ENCODE measurements at places on chromosomes 1 and 21.

DNA sequence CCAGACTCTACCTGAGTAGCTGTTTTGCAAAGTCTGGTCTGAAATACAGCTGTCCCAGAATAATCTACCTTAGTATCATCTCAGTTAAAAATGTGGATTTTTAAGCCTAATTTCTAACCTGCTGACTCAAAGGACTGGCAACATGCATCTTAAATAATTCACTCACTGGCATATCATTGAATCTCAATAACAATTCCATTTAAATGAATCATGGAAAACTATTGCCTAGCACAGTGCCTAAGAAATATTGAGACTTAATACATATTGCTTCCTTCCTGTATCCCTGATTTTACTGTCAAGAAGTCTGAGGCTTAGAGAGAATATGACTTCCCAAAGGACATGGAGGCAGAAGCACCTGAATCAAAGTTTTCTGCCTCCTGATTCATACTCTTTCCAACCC, 3.1 kb downstream of the CCDC190 start:
- no peak for DNase-seq

GRCh38 chr1:99227056-99227897, 37.0 kb upstream of the PLPPR4 start:
- no peak for DNase-seq

- DNase-seq: no peak
Measured at GRCh38 chr21:44010429-44010828, 1.7 kb upstream of the TRAPPC10 start.

GRCh38 chr1:70284366-70284765, 63.2 kb downstream of the SRSF11 start:
- DNase-seq: no peak

DNA sequence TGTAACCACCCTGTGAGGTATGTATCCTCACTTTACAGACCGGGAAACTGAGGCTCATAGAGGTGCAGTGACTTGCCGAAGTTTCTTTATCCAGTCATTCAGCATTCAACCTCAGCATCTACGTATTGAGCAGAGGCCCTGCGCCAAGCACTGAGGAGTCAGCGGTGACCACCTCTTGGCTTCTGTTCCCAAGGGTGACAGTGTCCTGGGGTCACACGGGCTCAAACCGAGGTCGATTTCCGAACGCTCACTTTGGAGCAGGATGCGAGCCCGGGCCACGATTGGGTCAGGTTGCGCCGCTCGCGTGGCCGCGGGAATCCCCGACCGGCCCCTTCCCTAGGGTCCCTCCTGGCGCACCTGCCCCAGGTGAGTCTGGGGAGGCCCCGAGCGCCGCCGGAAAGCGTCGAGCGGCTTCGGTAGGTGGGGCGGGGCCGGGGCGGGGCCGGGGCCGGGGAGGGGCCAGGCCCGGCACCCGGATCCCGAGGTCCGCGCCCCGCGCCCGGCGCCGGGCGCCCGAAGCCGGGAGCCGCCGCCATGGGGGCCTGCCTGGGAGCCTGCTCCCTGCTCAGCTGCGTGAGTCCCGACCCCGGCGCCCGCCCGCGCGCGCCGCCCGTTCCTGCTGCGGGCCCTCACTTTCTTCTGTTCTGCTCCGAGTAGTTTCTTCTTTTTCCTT, at the start of gene SERINC2:
SERINC2 (plus strand) TSS at position 482 of the 673 bp plus-strand sequence; CDS start at position 535, 53 bp downstream.
- no peak for DNase-seq

DNA sequence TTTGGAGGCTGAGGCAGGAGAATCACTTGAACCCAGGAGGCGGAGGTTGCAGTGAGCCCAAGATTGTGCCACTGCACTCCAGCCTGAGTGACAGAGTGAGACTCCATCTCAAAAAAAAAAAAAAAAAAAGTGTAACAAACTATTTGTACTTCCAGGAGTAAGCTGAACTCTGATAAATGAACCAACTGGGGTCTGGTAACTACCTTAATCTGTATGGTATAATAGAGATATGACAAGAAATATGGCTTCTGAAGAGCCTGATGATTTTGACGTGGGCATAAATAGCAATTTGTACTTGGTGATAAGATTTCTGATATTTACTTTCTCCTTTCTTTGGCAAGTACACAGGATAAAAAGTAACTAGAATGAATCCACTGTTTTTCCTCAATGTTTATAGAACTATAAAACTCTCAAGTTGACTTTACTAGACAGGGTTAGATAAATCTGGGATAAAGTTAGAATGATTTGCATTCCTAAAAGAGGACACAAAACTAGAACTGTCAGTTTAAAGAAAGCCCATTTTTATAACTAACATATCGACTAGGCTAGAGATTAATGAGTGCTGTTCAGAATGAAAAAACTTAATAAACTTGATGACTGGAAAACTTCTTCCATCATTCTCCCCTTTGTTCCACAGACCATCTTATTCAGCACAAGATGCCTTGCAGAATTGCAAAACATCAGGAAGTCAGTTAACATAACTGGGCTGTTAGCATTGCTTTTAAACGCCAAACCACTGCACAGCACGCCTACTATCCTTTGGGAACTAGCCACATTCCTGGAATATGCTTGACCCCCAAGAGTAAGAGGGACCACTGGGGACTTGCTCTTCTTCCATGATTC, 51.5 kb upstream of the EDARADD start:
- DNase-seq: no peak

GRCh38 chr1:220839474-220839873, 39.8 kb upstream of the HLX start:
- no peak for DNase-seq

DNA sequence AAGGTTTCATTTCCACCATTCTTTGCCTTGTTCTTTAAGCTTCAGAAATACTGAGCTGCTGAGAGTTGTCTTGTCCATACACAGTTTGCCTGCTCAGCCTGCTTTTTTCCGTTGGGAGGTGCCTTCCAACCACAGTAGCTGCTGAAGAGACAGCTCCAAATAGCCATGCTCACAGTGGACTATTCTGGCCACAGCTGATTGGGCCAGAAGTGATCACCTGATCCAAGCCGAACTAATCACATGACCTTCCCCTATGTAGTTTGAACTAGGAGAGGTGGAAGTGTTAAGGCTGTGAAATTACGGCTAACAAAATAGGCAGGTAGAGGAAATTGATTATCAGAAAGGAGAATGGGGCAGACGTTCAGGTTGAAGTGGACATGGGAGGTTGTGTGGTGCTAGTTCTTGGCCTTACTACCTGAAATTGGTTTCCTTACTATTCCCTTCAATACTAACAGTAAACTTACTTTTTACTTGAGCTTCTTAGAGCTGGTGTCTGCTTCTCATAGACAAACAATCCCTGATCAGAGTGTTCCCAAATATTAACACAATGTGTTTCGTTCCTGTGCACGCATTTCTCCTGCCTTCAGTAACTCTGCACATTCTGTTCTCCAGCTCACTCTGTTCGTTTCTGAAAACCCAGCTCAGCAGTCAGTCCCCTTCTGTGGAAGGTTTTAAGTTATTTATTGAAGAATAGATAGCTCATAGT, 136.1 kb downstream of the RWDD3 start:
- DNase-seq: no peak

GRCh38 chr1:18719786-18720451, 89.3 kb downstream of the PAX7 start:
- DNase-seq: no peak

DNA sequence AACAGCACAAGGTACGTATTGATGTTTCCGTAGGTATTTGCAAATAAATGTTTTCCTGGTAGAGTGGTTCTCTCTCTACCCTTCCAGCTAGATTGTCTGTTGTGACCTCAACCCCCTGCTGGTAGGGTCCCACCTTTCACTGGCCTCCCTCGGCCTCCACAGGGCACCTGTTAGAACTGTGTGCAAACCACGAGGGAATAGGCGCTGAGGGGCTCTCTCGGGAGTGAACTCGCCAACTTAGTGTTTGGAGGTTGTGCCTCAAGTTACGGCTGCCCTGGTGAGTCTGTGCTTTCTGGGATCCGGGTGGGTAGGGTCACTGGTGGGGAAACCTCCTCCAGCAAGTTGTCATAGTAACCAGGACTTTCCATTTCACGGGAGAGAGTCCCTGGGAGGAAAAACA, 204.7 kb upstream of the EDN2 start:
- DNase-seq: no peak

DNA sequence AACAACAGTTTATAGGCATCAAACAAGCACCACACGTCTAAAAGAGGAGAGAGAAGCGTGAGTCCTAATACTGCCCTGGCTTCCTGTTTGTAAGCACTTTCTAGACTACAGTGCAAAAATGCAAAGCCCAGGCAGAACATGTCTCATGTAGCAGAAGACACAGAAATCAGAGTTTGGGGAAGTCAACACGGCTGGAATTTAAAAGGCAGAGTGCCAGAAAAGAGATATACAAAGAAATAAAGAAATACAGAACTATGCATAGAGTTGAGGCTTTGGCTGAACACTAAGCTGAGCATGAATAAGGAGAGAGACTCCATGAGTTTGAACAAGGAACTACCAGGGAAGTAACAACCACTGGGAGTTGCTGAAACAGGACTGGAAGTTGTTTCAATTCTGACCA, 566.6 kb upstream of the NR5A2 start:
- DNase-seq: no peak

DNA sequence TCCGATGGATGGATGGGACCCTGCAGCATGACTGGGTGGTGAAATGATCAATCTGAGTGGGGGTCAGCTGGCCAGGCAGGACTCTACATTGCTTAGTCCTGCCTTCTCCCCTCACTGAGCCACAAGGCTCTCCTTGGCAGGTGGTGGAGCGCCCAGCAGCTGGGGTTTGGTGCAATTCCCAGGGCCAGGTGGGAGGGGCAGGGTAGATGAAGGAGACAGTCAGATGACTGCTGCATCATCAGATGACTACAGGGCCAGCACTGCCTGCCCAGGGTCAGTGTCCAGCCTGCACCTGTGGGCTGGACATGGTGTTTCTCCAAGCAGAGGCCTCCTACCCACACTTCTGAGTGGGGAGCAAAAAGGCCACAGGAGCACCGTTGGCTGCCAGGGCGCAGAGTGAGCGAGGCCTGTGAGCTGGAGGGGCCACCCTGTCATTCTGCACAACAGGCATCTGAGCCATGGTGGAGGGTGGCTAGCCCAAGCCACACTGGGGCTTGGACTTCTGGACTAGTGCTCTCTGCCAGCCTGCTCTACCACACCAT, 103.9 kb upstream of the EDN2 start:
- no peak for DNase-seq

GRCh38 chr1:206591226-206591625, 21.0 kb downstream of the EIF2D start:
- no peak for DNase-seq

DNA sequence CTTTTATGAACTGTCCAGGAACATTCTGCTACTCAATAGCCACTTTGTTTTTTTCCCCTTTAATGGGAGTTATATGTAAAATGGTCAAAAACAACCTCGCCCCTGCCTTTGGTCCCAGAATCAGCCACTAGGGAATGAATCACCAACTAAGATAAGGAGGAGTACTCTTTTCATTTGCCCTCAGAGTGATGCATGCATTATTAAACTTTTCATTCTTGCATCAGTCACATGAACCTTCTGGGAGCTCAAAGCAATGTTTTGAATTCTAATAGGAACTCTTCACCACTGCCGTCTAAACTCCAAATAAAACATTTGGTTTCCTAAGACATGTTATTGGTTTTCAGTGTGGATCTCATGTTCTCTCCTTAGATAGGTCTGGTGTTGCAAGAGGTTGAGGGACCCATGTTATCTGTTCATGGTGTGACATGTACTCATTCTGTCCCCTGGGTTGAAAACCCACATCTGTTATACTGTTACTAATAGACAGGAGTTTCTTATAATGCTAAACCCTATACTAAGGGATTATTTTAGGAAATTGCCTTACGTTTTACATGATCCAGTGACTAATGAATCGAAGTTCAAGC, 17.8 kb upstream of the HSD17B7 start:
- DNase-seq: no peak

DNA sequence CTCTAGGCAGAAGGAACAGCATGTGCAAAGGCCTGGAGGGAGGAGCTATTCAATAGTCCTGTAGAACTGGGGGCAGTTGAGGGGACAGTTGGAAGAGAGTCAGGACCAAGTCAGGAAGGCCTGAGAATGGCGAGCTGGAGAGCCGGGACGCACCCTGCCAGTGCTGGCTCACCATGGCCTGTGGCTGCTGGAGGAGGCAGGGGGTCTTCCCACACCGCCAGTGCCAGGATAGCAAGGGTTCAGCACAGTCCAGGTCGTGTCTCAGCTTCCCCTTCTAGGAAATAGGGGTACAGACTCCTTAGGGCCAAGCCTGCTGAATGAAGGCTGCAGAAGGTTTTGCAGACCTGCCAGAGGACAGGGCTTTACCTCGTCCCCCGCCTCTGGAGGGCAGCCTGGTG, 7.3 kb downstream of the PODN start:
- peak; percentile 9 for DNase-seq

DNA sequence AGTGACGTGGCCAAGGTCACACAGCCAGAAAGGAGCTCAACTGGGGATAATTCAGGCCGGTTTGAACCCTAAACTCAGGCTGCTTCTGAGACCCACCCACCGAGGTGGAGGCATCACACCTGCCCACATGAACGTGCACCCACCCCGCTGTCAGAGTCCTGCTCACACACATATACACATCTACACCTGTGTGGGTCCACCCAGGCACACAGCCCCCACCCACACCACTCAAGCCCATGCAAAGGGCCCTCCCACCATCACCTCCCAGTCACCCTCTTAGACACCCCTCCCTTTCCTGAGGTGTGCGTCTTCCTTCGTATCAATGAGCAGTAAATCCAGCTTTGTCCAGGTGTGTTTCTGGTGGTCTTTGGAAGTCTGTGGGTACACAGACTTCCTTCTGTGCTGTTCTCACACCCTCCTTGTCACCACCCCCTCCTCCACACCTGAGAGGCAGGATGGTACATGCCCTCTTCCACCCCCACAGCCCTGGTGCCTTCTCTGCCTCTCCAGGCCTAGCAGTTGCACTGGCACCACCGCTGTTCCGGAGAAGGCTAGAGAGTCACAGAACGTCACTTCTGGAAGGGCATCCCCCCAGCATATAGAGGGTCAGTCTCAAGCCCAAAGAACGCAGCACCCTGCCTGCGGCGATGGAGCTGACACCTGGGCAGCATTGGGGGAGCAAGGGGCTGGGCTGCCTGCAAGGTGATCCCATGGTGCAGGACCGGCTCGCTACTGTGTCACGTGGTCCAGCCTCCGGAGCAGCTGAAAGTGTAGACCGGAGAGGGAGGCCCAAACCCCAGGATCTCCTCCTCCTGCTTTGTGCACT, 18.9 kb upstream of the FAM131C start:
- DNase-seq: no peak

- no peak for DNase-seq
Measured at GRCh38 chr21:38170704-38171682, 85.8 kb upstream of the KCNJ15 start.
